ENCODE measurements at places on chromosomes 7 and 10.

DNA sequence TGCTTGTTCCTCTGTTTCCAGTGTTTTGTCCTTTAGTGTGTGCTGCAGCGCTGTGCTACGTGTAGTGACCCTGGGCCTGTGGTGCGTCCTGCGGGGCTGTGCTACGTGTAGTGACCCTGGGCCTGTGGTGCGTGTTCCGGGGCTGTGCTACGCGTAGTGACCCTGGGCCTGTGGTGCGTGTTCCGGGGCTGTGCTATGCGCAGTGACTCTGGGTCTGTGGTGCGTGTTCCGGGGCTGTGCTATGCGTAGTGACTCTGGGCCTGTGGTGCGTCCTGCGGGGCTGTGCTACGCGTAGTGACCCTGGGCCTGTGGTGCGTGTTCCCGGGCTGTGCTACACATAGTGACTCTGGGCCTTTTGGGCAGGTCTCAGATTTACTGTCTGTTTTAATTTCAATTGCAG, 60.1 kb downstream of the INPP5A start:
- no peak for DNase-seq

- no peak for DNase-seq
These were observed 130.7 kb downstream of the ADRA2A start for GRCh38 chr10:111207500-111207899.

- DNase-seq = no peak
These were observed 636.2 kb upstream of the LRRN3 start for GRCh38 chr7:110454713-110455112.

- peak; percentile 36 for DNase-seq
These were observed 84.0 kb upstream of the NPY start for GRCh38 chr7:24199978-24200377.

- no peak for DNase-seq
These were observed 55.6 kb upstream of the PCBD1 start for GRCh38 chr10:70943841-70944466.

- peak; percentile 97 for DNase-seq
These were observed at the start of gene IPMK for GRCh38 chr10:58267713-58268453. IPMK (minus strand) TSS chr10:58267894; CDS start chr10:58267611, 283 bp downstream.

GRCh38 chr10:107657851-107658250, 493.3 kb upstream of the SORCS1 start:
- no peak for DNase-seq

DNA sequence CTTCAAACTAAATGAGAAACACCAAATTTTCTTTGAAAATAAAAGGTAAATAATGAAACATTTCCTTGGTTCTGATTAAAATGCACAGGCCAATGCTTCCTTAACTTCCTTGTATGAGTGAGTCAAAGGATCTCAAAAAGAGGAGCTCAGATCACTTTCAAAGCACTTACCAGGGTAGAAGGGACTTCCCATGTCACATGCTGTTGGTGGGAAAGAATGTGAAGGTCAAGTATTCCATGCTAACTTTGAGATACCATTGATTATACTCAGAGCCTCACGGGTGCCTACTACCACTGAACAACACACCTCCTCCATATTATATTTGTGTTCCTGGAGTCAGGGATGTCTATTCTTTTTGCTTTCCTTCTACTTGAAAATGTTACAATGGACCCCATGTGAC, 233.5 kb upstream of the KIAA1217 start:
- DNase-seq = no peak

DNA sequence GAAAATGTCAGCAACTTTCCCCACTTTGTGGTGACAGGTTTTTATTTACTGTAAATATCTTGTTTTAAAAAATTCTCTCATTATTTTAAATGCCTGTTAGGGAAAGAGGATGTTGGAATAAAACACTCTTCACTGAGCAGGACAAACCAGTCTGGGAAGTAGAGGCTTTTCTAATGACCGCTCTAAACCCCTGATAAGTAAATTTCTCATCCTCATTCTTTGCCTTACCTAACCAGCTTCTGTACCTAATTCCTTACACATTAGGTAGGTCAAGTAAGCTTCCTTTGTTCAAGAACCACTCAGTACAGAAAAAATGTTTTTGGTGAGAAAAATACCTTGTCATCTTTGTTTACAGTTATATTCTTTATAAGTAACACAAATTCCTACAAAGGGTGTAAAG, 143.6 kb downstream of the GPR85 start:
- DNase-seq = no peak

- no peak for DNase-seq
These were observed 1299.3 kb downstream of the XPNPEP1 start for GRCh38 chr10:108624052-108624451.

DNA sequence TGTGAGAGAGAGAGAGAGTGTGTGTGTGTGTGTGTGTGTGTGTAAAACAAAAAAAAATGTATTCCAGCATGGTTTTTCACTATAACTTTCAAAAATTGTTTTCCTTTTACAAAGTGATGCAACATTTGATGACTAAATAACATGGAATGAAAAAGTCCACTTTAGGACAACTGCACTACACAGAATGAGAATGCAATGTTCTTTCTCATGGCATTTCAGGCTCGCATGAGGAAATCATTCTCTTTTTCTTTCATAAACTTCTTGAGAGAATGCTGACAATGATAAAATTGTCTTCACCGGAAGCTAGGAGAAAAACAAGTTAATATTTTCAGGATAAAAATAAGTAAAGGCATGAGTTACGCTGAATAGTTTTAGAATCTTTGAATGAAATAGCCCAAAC, 53.7 kb downstream of the SLC16A12 start:
- DNase-seq = no peak

GRCh38 chr7:78594156-78594555, 795.6 kb downstream of the PHTF2 start:
- no peak for DNase-seq

GRCh38 chr10:29446327-29446726, 157.5 kb downstream of the LYZL1 start:
- DNase-seq = no peak

GRCh38 chr10:99232360-99232999, 3.2 kb downstream of the HPSE2 start:
- no peak for DNase-seq

- no peak for DNase-seq
These were observed 177.1 kb upstream of the PRKCQ start for GRCh38 chr10:6757158-6757557.

- DNase-seq = no peak
These were observed 407.8 kb upstream of the PODXL start for GRCh38 chr7:131964203-131964602.

GRCh38 chr7:11810043-11810625, 21.9 kb downstream of the THSD7A start:
- DNase-seq = no peak

GRCh38 chr7:132232406-132232805, 343.9 kb downstream of the PLXNA4 start:
- no peak for DNase-seq

GRCh38 chr10:113539789-113540188, 13.1 kb upstream of the HABP2 start:
- DNase-seq = no peak

DNA sequence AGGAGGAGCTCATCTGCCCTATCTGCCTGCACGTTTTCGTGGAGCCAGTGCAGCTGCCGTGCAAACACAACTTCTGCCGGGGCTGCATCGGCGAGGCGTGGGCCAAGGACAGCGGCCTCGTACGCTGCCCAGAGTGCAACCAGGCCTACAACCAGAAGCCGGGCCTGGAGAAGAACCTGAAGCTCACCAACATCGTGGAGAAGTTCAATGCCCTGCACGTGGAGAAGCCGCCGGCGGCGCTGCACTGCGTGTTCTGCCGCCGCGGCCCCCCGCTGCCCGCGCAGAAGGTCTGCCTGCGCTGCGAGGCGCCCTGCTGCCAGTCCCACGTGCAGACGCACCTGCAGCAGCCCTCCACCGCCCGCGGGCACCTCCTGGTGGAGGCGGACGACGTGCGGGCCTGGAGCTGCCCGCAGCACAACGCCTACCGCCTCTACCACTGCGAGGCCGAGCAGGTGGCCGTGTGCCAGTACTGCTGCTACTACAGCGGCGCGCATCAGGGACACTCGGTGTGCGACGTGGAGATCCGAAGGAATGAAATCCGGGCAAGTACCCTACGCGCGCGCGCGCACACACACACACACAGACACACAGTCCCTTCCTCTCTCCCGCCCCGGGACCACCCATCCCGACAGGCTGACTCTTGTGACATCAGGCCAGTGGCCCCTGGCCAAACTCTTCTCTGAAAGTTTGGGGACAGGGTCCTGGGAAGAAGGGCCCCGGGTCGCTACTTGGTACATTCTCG, 538 bp downstream of the TRIM8 start:
- peak; percentile 88 for DNase-seq

GRCh38 chr10:61257136-61257535, 196.0 kb downstream of the TMEM26 start:
- no peak for DNase-seq

DNA sequence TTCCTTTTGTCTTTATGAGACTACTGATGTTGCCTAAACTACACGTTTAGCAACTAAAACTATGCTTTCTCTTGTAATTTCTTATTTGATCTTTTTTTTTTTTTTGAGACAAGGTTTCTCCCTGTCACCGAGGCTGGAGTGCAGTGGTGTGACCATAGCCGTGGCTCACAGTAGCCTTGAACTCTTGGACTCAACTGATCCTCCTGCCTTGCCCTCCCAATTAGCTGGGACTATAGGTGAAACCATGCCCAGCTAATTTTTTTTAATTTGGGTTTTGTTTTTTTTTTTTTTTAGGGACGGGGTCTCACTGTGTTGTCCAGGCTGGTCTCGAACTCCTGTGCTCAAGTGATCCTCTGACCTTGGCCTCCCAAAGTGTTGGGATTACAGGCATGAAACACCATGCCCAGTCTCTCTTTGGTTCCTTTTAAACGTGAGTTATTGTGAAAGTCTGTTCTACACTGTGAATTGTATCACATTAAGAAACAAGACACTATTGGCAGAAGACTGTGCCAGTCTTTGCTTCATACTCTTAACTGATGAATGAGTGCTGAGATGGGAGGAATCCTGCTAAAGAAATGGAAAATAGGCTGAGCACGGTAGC, 6.4 kb downstream of the TMEM248 start:
- no peak for DNase-seq

GRCh38 chr10:46558392-46559185, 2.1 kb upstream of the GPRIN2 start:
- no peak for DNase-seq

- DNase-seq = no peak
These were observed 84.9 kb downstream of the CAMK1D start for GRCh38 chr10:12434277-12434676.

DNA sequence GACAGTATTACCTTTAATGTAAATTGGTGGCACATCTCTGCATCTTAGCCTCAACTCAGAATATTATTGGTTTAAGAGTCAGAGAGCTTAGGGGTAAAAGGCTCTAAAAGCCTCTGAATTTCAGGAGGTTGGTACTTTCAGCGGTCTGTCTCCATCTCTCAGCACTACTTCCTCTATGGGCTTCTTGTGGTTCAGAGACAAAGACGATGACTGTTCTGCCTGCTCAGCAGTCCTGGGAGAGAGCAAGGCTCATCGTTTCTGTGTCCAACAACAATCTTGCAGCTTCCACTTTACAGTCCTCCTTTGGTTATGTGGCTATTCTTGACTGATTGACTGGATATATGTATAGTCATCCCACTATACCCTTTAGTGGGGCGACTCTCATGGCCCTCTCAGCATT, 394.7 kb downstream of the AUTS2 start:
- DNase-seq = no peak

DNA sequence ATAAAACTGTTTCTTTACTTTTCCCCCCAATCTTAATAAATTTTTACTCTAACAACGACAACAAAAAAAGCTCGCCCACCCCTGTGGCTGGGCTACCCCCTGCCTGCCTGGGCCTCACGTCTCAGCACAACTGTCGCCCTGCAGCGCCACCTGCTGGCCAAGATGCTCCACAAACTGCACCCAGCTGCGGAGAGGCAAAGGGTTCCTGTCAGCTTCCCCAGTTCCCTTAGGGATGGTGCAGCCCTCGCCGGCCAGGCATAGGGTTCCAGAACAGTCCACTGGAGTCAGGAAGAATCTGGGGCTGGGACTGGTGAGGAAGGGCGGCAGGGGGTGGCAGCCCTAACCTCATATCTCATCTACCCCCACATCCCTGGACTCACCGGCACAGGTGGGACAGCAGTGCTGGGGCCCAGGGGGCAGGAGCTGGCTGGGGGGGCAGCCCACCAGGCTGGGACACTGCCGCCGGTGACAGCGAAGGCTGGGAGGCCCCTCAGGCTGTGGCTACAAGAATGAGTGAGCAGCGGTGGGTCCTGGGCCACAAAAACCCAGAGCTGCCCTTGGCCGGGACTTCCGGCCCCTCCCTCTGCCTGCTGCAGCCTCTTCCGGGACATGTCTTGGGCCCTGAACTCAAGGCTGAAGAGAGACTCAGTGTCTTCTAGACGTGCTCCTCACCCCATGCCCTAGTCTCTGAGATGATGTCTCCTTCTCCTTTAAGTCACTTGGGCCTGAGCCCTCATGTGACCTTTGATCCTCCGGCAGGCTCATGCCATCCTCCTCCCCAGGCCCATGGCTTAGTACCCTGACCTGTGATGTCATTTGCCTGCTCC, 21.2 kb downstream of the ATP6V1F start:
- DNase-seq = peak; percentile 80

GRCh38 chr7:158186864-158187693, 400.5 kb downstream of the PTPRN2 start:
- no peak for DNase-seq

GRCh38 chr7:67251986-67252558, 255.4 kb downstream of the TYW1 start:
- DNase-seq = no peak

- DNase-seq = no peak
These were observed 881 bp upstream of the PCGF5 start for GRCh38 chr10:91219371-91220193.

DNA sequence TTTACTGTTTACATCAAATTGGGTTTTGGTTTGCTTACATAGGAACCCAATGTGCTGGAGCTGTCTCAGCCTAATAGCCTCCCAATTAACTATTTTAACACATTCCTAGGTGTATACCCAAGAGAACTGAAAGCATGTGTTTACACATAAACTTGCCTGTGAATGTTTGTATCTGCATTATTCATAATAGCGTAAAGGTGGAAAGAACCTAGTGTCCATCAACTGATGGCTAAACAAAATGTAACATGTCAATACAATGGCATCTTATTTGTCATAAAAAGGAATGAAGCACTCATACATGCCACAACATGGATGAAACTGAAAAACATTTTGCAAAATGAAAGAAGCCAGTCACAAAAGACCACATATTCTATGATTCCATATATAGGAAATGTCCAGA, 160.6 kb upstream of the EEPD1 start:
- DNase-seq = no peak

DNA sequence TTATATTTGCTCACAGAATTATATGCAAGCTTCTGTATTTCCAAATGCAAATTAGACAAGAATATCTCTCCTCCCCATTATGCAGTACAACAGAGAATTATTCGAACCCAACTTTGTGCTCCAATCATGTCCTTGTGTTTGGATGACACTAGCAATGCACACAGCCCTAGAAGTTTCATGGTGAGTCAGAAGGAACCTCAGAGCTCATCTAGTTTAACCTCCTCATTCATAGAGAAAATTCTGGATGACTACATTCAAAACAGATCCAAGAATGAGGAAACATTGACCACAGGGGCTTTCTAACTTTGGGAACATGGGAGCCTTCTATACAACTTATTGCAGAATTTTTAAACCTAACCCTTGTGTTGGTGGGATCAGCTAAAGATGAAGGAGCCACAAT, 12.8 kb upstream of the ARID5B start:
- DNase-seq = no peak
